ENCODE measurements at places on chromosomes 4 and X.

DNA sequence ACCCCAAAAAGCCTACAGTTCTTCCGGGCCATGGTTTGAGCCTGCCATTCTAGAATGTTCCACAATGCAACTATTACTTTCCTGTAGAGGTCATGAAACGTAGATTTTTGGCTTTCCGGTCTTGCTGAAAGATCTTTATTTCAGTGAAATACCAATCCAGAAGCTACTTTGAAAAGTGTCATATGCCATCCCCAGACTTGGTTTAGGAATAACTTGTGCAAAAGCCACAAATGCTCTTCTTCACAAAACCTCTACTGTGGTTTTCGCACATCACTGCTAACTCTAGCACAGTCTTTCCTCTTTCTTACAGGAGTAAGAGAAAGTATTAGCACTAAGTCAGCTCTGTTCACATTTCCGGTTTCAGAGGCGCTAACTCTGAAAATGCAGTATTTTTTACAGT is 12.7 kb upstream of the CD40LG start:
- DNase-seq, result no peak

GRCh38 chrX:75547783-75548182 is 24.9 kb upstream of the ZDHHC15 start:
- no peak for DNase-seq

DNA sequence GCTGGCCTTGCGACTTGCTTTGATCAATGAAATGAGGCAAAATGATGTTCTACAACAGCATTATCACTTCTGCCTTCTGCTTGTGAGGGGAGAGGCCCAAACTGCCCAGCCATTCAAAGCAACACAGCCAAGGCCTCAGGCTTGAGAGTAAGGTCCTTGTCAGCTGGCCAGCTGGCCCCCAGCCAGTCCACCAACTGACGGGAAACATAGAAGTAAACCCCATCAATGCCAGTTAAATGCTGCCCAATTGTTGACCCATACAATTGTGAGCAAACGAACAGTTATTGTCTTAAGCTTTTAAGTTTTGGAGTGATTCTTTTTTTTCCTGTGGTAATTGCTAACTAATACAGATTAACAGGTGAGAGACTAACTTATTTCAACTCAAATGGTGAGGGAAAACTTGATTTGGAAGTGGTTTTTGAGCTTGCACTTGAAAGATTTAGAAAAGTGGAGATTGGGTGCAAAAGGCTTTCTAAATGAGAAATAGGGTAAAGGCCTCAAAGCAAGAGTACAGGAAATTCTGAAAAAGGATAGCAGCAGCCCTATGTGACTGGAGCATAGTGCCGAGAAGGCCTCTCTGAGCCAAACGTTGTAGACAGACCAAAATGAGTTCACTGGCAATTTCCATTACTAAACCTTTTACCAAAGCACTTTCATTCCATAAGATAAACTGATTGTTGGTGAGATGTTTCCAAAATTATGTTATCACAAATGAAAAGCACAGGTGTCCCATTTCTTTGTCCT is 66.9 kb downstream of the ARHGEF38 start:
- DNase-seq, result no peak

GRCh38 chrX:31715675-31716074 is 643.8 kb upstream of the FTHL17 start:
- no peak for DNase-seq

- DNase-seq, result no peak
Observed at GRCh38 chr4:43339435-43339834, 446.9 kb downstream of the GRXCR1 start.

GRCh38 chr4:6529021-6529420 is 46.0 kb upstream of the MAN2B2 start:
- no peak for DNase-seq

GRCh38 chr4:180799798-180800197 is 1443.4 kb upstream of the TENM3 start:
- DNase-seq, result no peak

DNA sequence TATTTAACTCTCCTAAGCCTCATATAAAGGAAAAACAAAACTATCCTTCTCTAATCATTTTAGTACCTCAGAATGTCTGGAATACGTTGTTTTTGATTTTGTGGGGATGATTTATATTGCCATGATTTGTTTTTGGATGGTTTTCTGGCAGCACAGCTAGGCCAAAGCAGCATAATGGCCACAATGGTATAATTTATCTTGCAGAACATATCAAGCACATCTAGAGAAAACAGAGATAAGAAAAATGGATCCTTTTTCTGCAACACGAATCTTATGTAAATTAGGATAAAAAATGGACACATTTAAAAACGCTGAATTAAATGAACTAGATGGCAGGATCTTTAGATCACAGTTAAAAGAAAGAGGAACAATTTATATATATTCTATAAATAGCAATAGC is 269.9 kb upstream of the FAT4 start:
- no peak for DNase-seq

- DNase-seq, result no peak
Observed at GRCh38 chr4:119490335-119490734, 138.3 kb downstream of the PDE5A start.

DNA sequence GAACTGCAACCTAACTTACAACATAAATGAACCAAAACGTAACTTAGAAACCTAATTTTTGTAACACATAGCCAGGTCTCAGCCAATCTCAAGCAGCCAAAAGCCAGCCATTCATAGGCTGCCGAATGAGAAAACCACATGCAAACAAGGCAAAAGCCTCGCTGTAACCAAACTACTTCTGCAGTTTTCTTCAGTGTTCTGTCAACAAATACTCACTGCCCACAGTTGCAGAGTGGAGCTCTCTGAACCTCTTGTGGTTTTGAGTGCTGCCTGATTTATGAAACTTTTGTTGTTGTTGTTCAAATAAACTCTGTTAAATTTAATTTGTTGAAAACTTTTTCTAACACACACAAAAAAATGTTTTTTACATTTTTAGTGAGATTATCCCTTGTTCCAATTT is 251.2 kb downstream of the PAPSS1 start:
- no peak for DNase-seq

DNA sequence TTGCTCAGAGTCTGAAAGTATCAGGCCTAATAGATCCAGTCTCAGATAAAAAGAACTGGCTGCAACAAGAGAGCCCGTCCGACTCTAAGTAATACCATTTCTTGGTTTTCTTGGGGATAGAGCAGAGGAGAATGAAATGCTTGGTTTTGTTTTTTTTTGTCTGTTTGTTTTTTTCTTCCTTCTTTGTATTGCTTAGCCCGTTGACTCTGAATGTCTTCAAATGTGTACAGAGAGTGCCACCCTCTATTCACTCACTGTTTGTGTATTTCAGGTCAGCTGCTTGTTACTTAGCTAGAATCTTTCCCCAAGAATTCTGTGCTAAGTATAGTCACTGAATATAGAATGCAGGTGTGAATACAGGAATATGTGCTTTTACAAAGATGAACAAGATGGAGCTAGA is 5.7 kb upstream of the TMEM156 start:
- DNase-seq, result no peak

- DNase-seq, result no peak
Observed at GRCh38 chr4:28973587-28974350, 1746.4 kb upstream of the PCDH7 start.

DNA sequence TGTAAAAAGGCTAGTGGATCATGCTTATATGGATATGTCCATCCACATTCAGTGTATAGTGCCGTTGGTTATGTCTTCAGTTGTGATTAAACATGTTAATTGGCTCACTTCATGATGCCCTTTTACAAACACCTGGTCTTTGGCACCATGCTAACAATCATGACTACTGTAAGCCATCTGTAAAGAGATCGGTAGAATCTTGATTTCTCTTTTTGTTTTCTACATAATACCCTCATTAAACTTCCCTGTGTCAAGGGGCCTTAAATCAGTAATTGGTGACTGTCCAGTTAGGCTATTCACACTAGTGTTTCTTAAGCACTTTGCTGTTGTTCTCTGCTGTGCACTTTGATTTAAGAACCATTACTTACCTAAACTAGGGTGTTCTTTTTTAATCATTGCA is 475.2 kb downstream of the RPA4 start:
- DNase-seq, result no peak

GRCh38 chr4:75849461-75849860 is 52.8 kb downstream of the PPEF2 start:
- no peak for DNase-seq

GRCh38 chr4:48944252-48944651 is 37.7 kb upstream of the OCIAD2 start:
- DNase-seq, result no peak

- DNase-seq, result no peak
Observed at GRCh38 chr4:119233750-119234149, 21.2 kb downstream of the USP53 start.

All from activated CD8-positive, alpha-beta memory T cell treated with anti-CD3 and anti-CD28 coated beads for 1 hour (primary cell).